Activated CD8-positive, alpha-beta memory T cell treated with anti-CD3 and anti-CD28 coated beads for 1 hour (primary cell): ENCODE measurements at places on chromosomes 5 and 9.

GRCh38 chr5:103178167-103178566, 58.1 kb downstream of the PPIP5K2 start:
- no peak for DNase-seq

DNA sequence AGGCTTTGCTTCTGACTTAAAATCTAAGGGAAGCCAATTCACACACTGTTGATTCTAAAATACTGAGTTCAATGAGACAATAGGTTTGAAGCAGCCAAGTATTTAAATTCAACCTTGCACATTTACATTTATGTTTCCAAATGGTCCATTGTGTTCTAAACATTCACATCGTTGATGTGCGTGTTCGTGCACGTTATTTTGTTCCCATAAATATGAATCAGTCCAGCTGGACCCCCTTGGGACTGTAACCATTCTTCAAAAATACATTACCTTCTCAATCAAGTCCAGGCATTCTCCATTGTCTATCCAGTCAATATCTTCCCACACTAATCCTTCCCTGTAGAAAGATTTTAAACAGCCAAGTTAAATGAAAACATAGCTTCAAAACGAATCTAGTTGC, 146.4 kb upstream of the RETREG1 start:
- DNase-seq: no peak

DNA sequence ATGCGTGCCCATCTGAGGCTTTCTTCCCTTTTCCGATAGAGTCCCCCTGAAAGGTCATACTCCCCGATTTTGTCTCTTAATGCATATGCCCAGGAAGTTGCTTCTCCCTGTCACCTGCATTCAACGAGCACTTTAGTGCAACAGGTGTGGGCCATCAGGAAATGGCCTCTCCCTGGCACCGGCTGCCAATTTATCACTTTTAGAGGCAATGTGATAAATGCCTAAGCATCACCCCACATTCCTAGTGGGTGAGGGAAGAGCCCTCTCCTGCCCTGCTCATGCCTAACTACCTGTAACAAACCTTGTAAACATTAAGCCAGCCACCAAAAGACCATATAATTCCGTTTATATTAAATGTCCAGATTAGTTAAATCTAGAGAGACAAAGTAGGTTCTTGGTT, 1.1 kb upstream of the SNAPC3 start:
- DNase-seq: no peak

- DNase-seq: no peak
These were observed 280.5 kb downstream of the TUSC1 start for GRCh38 chr9:25397746-25398145.

DNA sequence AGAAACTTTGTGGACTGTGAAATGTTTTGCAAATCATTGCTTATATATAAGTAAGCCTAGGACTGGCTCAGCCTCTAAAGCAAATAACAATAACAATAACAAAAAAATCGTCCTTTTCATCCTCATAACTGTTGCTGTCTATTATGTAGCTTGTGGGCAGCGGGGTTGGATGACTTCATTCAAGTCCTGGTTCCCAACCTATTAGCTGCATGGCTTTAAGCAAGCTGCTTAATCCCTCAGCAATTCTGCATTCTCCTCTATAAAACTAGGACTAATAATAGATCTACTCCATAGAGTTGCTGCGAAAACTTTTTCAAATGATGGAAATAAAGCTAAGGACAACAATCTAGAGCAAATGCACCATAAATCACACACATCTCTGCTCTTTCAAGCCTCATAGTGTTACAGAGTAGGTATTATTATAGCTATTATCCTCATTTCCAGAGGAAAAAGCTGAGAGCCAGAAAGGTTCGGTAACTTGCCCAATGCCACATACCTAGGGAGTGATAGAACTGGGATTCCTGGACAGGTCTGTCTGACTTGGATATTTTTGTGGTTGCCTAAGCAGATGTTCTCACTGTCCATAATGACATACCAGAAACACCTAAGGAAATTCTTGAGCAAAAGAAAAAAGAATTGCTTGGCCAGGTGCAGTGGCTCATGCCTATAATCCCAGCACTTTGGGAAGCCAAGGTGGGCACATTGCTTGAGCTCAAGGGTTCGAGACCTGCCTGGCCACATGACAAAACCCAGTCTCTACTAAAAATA, 98.8 kb upstream of the ADRA1B start:
- no peak for DNase-seq

DNA sequence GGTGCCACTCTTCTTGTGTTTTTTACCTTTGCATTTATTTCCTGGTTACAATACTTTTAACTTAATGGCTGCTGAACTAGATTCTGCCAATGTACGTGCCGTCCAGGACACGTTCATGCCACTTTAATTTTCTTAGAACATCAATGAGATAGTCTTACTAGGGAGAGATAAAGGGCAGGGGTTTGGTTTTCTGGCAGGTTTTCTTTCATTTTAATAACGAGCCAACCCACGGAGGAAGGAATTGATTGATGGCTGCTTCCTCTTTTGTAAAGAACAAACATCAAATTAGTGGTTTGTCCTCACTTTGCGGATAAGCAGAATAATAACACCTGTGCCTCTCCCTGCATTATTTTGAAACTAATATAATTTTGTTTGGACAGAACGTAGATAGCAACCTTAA, 135.7 kb downstream of the DOCK8 start:
- DNase-seq: no peak

- no peak for DNase-seq
These were observed 57.7 kb upstream of the MEF2C start for GRCh38 chr5:88940713-88941112.

GRCh38 chr9:136728548-136729123, 14.1 kb downstream of the LCN10 start:
- DNase-seq: no peak

GRCh38 chr9:96107436-96107835, 194.5 kb downstream of the HSD17B3 start:
- no peak for DNase-seq

DNA sequence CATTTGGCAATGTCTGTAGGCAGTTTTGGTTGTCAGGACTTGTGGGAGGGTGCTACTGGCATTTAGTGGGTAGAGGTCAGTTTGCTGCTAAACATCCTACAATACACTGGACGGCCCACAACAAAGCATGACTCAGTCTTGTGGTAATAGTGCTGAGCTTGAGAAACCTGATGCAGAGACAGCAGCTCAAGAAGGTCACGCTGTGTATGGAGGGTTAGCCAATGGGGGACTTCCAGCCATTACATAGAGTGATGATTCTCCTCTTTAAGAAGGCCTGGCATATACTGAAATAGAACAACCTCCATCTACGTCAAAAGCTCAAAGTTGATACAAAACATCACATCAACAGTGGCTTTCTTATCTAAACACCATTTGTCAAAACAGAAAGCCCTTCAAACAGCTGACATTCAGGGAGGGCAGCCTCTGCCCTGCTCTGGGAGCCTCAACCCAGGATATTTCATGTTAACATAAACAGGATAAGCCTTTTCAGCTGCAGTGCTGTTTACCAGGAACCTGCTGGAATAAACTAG, 143.0 kb downstream of the GPBP1 start:
- no peak for DNase-seq
